Islet precursor cell (in vitro differentiated cells): ENCODE measurements at places on chromosomes 5 and 9.

DNA sequence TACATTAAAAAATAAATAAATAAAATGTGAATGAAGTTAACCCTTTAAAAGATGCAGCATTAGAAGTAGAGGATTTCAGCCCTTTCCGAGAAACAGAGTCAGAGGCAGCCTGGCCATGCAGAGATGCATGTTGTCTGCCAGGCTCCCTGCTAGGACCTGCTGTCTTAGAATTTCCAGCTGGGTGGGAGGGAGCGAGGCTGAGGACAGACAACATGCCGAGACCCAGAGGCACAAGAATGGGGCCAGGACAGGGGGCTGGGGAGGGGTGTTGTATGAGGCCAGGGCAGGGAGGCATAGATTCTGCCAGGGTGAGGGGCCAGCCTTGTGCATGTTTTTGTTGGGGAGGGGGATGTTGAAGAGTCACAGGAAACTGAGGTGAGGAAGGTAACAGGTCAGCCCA is 68.6 kb upstream of the NEURL1B start:
- DNase-seq, result no peak

- DNase-seq, result peak; percentile 82
These were observed 157.6 kb downstream of the CD180 start for GRCh38 chr5:67038817-67039603.

DNA sequence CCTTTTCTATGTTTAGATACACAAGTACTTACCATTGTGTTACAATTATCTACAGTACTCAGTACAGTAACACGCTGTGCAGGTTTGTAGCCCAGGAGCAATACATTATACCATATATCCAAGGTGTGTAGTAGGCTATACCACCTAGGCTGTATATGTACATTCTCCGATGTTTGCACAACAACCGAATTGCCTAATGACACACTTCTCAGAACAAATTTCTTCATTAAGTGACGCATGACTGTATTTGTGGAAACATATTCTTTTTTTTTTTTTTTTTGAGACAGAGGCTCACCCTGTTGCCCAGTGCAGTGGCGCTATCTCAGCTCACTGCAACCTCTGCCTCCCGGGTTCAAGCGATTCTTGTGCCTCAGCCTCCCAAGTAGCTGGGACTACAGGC is 4.0 kb upstream of the RAD23B start:
- no peak for DNase-seq

DNA sequence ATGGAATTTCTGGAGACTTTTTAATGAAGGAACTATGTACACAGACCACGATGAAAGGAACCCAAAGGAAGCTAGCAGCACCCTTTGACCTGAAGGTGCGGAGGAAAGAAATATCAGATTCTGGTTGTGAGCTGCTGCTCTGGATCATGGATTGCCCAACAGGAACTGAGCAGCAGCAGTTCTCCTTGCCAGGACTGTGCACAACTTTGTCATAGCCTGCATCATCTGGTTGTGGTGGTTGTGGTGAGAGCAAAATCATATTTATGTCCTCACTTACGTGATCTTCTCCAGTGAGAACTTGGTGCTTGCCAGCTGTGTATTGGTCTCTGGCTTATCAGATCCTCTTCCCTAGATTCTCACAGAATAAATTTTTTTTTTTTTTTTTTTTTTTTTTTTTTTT is 70.7 kb upstream of the LPAR1 start:
- no peak for DNase-seq

DNA sequence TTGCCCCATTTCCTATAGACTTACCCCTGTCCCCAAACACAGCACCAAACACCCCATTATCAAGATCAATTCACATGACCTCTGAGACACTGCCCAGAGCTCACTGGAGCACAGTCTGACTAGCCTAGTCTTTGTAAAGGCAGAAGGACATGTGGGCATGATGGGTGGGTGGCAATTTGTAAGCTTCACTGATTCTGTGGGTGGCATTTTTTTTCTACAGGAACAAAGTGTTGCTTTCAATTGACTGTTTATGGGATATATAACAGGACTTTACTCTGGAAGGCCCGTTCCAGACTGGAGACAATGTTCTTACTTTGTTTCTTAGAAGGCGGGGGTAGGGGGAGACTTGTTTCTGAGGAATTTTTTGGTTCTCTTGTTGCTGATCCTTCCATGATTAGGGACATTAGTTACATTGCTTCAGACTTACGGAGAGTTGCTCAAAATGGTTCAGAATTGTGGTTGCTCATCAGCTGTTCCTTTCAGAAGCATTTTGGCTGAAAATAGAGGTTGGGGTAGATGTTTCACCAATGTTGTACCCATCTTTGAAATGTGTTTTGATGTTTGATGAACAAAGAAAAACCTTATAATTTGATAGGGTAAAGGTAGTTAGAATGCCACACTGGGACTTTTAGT is 20.2 kb downstream of the NNT start:
- no peak for DNase-seq
